DMS79 treated with DMSO at 0.1 percent for 48 hours (cell line): ENCODE measurements at places on chromosomes 3 and 15.

DNA sequence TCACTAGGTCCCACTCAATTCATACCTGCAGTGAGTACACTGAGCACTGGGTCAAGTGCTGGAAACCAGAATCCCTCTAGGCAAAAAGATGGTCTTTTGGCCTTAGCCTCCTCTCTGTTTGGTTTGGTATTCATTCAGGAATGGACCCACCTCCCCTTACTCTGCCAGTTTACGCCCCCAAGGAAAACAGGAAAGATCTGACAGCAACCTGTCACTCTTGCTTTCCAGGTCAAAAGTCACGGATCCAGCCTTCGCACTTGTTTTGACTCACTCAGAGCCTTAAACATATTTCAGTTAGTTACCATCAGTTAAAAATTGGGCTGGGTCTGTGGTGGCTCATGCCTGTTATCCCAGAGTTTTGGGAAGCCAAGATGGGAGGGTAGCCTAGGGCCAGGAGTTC lies 68.1 kb downstream of the SYNM start:
- no peak for DNase-seq

DNA sequence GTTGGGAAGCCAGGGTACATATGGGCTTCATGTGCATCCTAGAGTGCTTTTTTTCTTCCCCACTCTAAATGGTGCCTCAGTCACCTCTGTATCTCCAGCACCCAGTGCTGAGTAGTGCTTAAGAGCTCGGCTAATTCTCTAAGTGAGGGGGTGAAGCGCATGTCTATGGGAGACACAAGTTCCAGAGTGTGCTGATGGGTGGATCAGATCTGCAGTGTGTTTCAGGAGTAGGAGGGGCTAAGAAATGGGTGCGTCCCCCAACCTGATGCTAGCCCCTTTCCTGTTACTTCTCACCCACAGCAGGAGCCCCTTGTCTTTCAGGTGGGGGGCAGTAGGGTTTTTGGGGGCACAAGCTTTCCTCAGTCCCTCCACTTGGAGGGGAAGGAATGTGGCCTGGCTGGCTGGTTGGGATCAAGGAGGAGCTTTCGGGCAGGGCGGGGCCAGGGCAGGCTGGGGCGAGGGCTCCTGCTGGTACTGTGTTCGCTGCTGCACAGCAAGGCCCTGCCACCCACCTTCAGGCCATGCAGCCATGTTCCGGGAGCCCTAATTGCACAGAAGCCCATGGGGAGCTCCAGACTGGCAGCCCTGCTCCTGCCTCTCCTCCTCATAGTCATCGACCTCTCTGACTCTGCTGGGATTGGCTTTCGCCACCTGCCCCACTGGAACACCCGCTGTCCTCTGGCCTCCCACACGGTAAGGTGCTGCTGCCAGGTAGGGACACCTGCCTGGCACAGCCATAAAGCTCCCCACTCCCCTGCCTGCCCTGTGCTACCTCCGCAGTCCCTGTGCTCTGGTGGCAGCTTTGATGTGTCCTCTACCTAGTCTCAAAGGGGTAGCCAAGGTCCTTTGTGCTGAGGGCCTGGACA lies at the start of gene IL17RE:
Gene IL17RE, plus strand, starts transcription at position 477 of the 866 bp plus-strand sequence. Its CDS starts 85 bp downstream, at position 562.
- DNase-seq, result no peak

DNA sequence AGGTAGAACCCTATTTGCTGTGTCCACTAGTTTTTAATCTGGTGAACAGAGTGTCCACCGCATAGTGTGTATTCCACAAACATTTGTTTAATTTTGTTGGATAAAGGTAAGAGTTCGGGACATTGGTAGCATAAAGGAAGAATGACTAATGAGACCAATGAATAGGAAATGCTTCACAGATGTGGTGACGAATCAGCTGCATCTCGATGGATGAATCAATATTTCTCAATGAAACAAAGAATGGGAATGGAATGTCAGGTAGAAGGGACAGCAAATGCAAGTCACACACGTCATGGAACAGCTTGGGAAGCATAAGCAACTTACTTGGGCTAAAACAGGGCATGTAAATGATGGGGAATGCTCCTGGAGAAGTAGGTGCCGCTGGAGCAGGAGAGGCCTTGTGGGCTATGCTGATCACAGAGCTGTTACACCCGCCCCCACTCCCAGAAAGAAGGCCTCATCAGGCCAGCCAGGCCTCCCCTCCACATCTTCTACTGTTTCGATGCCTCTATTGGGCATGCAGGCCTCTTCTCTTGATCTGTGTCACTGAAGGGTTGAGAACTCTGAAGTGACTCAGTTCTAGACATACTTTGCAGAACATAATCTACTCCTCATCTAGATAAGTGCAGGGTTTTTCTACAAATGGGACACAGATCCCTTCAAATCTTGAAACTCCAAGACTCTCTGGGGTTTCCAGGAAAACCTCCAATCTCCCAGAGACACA lies 120.0 kb upstream of the GADL1 start:
- DNase-seq, result no peak

DNA sequence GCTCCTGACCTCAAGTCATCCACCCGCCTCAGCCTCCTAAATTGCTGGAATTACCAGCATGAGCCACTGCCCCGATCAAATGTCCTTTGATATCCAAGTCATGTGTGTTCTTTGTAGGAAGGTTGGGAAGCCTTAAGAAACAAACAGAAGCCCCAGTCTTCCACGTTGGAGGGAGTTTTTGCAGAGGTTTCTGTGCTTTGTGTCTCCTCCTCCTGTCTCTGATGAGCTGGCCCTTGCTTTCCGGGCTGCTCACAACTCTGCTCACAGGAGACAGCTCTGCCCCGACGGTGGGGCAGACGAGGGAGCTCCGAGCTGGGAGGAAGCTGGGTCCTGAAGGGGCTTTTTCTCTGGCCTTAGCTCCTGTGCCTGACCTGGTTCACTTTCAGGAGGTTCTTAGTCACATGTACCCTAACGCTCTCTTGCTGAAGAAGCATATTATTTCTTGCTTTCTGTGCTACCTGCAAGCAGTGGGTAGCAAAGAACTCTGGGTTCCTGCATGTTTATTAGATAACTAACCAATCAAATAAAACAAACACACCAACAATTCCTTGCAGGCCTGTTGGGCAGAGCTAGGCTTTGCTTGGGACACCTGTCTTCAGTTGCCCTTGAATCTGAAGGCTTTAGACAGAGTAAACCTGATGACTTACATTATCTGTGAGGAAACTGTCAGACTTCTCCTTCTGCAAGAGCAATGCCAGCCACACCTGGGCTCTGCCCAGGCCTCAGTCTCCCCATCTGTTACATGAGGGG lies 52.6 kb upstream of the SMAD6 start:
- DNase-seq, result no peak

GRCh38 chr15:68517285-68517761 lies 61.5 kb upstream of the CORO2B start:
- no peak for DNase-seq

- DNase-seq, result no peak
Measured at GRCh38 chr3:18593231-18593630, 168.1 kb upstream of the SATB1 start.

DNA sequence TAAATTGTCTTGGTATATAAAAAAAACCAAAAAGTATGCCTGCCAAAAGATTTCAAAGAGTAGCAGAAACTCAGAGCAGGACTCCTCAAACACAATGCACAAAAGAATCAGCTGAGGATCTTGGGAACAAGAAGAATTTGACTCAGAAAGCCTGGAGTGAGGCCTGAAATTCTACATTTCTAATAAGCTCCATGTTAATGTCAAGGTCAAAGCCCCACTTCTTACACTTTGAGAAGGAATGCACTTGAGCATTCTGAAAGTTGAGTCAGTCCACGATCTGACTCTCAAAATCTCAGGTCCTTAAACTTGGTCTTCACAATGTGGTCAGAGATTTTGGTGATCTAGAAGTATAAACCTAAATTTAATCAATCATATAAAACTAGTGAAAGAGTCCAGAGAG lies 910.0 kb upstream of the GBE1 start:
- no peak for DNase-seq

GRCh38 chr3:139470199-139470598 lies 6.1 kb downstream of the RBP2 start:
- DNase-seq, result no peak

GRCh38 chr15:37219211-37219701 lies 118.9 kb upstream of the MEIS2 start:
- DNase-seq, result no peak

- DNase-seq, result no peak
Measured at GRCh38 chr3:38586546-38587520, 62.7 kb downstream of the SCN5A start.

DNA sequence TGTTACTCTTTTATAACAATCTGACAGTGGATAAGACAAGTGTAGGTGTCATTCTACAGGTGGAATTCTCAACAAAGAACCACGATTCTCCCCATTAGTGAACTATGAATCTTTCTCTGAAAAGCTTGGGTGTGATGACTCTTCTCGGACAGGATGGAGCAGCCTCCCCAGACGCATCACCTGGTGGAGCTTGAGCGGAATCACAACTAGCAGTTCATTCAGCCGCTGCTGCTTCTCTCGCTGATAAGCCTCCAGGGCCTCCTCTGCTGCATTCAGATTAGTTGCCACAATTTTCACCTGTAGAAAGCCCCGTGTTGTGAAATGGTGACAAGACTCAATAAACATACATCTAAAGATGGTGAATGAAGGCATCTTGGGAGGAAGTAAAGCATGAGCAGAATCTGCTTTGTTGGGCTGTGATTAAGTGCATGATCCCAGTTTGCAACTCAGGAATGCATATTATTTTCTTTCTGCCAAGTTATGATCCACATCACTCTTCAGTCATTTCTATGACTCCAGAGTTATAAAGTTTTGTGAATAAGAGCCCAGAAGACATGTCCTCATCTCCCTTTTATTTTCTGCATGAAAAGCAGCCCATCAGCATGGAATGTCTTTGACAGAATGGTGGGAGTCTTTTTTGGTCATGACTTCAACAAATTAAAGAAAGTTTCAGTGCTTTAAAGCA lies 93.6 kb downstream of the BOC start:
- no peak for DNase-seq

- DNase-seq, result no peak
Measured at GRCh38 chr3:122916580-122916979, 111.0 kb downstream of the SEMA5B start.

GRCh38 chr3:141386611-141387111 lies 18.4 kb downstream of the ZBTB38 start:
- DNase-seq, result no peak

GRCh38 chr3:191628571-191628970 lies 167.6 kb downstream of the PYDC2 start:
- no peak for DNase-seq

DNA sequence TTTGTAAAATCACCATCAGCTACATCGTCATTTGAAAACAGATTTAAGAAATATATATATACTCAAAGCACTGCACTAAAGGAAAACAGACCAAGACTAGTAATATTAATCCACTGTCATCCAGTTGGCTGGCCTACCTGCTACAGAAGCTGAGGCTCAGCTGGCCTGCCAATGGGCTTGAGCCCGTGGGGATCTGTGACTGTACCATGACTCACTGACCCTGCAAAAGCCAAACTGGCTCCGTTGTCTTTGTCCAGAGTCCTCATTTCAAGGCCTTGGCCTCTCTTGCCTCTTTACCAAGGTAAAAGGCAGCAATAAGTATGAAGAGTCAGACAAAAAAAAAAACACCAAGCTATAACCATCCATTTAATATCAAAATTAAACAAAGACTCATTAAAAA lies 463.5 kb upstream of the RASGRP1 start:
- DNase-seq, result no peak

- no peak for DNase-seq
Measured at GRCh38 chr15:43095708-43096347, 10.0 kb downstream of the UBR1 start.

GRCh38 chr15:62825191-62825590 lies 217.4 kb upstream of the TPM1 start:
- DNase-seq, result no peak

DNA sequence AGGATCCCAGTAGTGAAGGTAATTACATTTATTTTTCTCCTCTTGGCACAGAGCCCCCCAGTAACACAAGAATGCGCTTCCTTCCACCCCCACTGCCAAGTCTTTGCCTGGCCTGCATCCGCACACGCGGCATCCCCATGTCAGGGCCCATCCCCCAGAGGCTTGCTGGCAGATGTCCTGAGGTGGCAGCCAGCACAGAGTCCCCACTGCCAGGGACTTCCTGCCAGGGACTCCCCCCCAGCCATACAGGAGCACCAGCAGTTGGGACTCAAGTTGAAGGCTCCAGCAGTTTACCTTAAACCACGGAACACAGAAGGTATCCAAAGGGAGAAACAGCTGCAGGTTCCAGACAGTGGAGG lies 41.0 kb downstream of the MEGF11 start:
- no peak for DNase-seq

- peak; percentile 2 for DNase-seq
Measured at GRCh38 chr15:42059661-42060476, 34.5 kb downstream of the PLA2G4D start.

GRCh38 chr3:103918336-103918735 lies 1448.4 kb upstream of the ALCAM start:
- DNase-seq, result peak; percentile 96

- no peak for DNase-seq
Measured at GRCh38 chr15:97993310-97993738, 32.8 kb downstream of the ARRDC4 start.

DNA sequence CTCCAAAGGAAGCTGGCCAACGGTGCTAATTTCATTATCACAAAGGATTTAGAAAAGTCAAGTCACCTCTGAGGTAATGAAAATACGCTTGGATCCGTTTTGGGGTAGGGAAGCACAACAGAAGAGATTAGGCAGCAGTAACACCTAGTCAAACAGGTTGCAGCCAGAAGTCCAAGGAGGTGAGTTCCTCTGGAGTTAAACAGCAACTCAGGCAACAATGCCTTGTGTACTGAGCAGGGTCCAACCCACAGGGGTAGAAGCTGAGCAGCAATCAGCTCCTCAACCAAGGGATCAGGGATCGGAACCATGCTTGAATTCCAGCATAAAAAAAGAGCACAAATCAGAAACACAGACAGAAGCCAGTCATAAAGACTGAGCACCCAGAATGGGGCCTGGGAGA lies 88.1 kb upstream of the SPRED1 start:
- no peak for DNase-seq

DNA sequence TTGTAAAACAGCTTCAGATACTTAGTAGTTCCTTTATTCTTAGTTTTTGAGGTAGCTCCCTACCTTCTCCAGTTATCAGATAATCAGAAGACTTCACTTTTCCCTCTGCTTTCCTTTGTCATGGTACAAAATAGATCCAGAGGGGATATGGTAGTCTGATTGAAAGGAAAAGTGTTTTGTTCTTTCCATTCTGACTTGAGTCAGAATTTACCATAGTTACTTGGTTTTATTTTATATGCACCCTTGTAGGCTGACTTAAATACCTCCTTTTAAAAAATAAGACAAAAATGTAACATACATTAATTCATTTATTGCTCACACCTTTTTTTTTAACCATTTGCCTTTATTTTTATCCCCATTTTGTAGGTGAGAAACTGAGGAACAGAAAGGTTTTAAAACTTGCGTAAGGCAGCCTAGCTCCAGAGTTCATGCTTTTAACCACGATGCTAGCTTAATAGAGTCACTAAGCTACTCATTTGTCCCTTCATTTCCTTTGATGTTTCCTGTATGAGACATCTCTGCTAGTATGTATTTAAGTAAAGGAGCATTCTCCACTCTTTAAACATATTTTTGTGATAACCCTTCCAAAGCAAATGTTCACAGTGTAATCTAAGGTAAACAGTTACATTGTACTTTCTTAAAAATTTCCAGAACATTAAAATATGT lies 187.5 kb downstream of the KLHL25 start:
- DNase-seq, result no peak

GRCh38 chr3:155682426-155683343 lies 62.2 kb downstream of the PLCH1 start:
- no peak for DNase-seq

GRCh38 chr3:69143612-69144011 lies 21.2 kb upstream of the LMOD3 start:
- no peak for DNase-seq

- DNase-seq, result no peak
Measured at GRCh38 chr3:66348704-66349103, 127.9 kb downstream of the SLC25A26 start.

GRCh38 chr15:89356634-89357298 lies 22.1 kb upstream of the POLG start:
- DNase-seq, result peak; percentile 2
